ENCODE measurements at places on chromosomes 6 and 20. TPM values are rescaled to one million over a fixed set of nuclear protein-coding genes. Genes with fewer than 3 reads are reported as not detected.

GRCh38 chr6:70398783-70399728 is 14.3 kb upstream of the FAM135A start:
- DNase-seq, result no peak
- H3K27me3 ChIP-seq, result peaks cover 14% of the 10 kb centered on the region
- peak overlapping the region; percentile 90 for H3K27ac ChIP-seq
- peak overlapping the region; percentile 30 for H3K4me3 ChIP-seq
- peaks cover 4% of the 10 kb centered on the region for H3K4me1 ChIP-seq

DNA sequence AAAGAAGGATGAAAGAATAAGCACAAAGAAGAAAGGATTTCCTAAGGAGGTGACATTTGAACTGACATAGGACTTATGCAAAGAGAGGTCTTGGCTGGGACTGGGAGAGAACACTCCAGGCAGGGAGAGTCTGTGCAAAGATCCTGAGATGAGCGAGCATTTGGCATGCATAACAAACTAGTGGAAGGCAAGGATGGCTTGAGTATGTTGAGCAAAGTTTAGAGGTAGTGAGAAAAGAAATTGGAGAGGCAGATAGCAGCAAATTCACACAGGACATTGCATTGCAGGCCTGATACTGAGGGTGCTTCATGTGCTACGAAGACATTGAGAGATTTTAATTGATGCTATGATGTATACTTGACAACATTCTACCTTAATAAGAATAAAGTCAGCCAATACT is 237.8 kb downstream of the ZNF217 start:
- no peak overlapping the region for H3K4me3 ChIP-seq
- no peaks in the 10 kb centered on the region for H3K36me3 ChIP-seq
- peaks cover under 1% of the 10 kb centered on the region for H3K4me1 ChIP-seq
- H3K27me3 ChIP-seq, result no peaks in the 10 kb centered on the region

The TAP2 gene
- total RNA-seq, result 49.7 TPM

The CST7 gene
- not detected for total RNA-seq

The TMEM14A gene
- total RNA-seq, result 37.3 TPM
